ENCODE measurements at places on chromosomes 16 and 17.

GRCh38 chr17:63086483-63087185 lies 120.6 kb downstream of the TANC2 start:
- DNase-seq: no peak

GRCh38 chr16:31133046-31133501 lies 2.5 kb downstream of the PRSS8 start:
- DNase-seq: no peak

DNA sequence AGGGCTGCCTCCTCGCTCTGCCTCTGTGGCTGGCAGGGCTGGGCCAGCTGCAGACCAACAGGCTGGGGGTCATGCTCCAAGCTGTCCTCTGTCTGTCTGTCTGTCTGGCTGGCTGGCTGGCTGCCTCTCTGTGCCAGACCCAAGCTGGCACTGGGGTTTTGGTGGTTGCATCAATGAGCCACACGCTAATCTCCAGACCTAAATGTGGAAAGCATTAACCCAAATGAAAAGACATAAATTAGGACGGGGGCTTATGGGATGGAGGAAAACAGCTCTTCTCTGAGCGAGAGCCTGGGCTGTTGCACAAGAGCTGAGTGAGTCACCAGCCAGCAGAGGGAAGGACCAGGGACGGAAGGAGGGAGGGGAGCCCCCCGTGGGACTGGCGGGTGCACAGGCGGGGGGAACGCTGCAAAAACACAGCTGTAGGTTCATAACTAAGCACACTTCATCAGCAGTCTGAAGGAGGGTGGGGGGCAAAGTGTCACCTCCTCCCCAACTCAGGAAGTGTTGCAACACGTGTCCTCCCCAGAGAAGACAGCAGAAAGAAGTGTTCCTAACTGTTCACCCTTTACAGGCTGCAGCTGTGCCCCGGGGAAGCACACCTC lies 83.4 kb downstream of the GAS7 start:
- peak; percentile 81 for DNase-seq

DNA sequence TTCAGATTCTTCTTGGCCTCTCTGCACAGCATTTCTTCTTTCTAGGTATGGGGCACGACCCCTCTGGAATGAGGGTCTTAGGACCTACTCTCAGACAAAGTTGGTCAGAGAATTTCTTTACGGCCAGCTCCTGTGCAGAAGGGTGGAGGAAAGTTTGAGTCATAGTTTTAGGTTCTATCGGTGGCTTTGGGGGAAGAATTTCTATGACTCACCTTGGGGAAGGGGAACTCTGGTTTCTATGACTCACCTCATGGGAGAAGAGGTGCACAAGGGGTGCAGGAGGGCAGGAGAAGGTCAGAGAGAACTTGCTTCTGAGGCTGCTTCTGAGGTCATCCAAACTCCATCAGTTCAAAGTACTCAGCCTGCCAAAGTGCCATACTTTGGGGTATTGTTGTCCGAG lies 2.5 kb upstream of the ABCC12 start:
- DNase-seq: no peak

- DNase-seq: no peak
These were observed at the start of gene BHLHA9 for GRCh38 chr17:1270210-1271029. BHLHA9 (plus strand) TSS chr17:1270444; CDS start chr17:1270564, 120 bp downstream.

DNA sequence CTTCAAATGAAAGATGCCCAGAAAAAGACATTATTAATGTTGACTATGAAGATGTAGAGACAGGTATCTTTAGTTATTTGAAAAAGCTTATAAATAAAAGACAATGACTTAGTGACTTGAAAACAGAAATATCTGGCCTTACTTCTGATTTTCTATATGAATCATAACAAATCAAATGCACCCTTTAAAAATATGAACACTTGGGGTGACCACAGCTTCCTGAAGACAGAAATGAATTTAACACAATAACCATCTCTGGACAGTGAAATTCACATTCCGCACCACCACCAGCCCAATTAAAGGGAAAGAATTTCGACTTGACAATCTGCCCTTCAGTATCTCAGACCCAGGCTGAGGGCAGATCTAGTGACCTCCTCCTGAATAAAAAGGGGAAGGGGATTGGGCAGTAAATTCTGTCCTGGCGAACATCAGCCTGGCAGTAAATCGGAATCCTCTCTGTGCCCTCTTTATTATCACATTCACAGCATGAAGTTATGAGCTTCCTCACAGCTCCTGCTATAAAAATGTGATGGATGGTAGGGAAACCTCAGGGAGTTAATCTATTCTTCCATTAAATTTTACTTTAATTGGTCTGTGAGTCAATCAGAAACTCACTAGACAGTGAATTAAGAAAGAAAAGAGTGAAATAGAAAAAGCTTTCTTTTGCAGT lies 131.5 kb downstream of the SNX11 start:
- no peak for DNase-seq

DNA sequence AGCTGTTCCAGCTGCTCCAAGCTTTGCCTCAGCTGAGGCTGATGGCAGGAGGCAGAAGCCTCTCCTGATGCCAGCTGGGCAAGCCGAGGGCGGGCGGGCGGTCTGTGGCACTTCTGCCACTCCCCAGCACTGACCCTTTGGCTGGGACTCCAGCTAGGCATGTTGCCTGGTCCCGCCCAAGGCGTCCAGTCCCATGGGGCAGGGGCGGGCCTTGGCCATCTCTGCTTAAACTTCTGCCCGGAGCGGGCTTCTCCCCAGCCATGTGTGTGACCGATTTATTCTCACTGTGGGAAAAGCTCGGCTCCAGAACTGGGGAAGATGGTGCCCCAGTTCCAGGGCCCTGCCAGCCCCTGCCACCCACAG lies 349.1 kb downstream of the SEC14L1 start:
- DNase-seq: peak; percentile 33

- DNase-seq: no peak
These were observed 3.9 kb downstream of the APRT start for GRCh38 chr16:88807626-88808453.
